ENCODE measurements at places on chromosomes 7 and 10.
A peak's percentile ranks its signal among the peaks of the same experiment; 100 is the strongest.

GRCh38 chr7:22675917-22676343, 51.1 kb upstream of the IL6 start:
- DNase-seq: peak; percentile 81

GRCh38 chr7:87784424-87784823, 91.7 kb downstream of the SLC25A40 start:
- DNase-seq: no peak

- no peak for DNase-seq
These were observed 230.5 kb downstream of the FANK1 start for GRCh38 chr10:126126866-126127265.

DNA sequence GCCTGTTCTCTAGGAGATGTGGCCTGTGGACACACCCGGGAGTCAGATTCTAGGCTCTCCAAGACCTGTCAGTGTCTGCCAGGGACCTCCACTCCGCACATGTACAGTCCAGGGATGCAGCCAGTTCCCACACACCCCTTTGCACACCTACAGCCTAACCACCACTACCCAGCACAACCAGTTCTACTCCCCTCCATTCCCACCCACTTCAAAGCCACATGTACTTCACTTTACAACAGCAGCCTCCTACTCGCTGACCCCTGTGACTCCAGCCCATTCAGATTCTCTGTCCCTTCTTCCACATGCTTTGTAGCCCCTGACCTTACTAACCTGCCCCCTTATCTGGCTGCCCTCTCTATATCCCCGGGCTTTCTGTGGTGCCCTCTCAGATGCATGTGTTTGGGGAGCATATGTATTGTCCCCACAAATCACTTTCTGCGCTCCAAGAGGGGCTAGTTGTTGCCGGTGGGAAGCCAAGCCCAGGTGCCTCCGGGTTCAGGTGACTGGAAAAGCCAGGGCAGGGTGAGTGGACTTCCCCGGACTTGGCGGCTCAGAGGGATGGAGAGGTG, 7.2 kb downstream of the LBX1 start:
- DNase-seq: no peak

- no peak for DNase-seq
These were observed 242.1 kb upstream of the SP4 start for GRCh38 chr7:21185653-21186265.

DNA sequence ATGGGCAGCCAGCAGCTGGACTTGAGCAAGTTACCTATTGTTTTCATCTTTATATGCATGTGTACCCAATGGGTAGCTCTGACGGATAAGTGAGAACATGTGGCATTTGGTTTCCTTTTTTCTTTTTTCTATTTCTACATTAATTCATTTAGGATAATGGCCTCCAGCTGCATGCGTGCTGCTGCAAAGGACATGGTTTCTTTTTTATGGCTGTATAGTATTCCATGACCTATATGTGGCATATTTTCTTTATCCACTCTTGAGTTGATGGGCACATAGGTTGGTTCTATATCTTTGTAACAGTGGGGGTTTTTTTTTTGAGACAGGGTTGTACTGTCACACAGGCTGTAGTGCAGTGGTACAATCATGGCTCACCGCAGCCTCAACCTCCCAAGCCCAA, 37.4 kb downstream of the ASZ1 start:
- DNase-seq: no peak

DNA sequence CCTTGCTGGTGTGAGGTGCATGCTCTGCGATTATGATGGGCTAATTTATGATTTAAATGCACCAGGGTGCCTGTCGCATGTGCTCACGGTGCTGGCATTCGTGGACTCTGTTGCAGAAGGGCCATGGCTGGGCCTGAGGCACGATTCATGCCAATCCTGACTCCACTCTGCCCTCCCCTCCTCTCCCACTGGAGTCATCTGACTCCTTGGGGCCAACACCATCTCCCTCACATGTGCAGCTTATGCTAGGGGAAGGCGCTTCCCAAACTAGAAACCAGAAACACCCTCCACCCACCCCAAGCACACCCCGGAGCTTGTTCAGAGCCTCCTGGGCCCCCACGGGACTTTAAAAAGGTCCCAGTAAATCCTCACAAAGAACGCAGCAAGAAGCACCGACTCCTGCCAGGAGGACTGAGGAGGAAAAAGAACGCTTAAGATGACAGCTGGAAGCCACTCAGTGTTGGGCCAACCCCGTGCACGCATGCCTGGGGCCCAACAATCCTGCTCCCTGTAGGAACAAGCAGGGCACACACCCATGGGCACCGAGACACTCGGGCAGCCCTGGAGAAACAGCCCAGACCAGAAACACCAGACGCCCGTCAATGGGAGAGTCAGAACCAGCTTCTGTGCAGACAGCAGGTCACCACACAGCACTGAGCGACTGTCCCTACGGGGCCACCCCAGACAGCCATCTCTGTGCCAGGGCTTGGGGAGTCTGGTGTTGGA, 14.1 kb downstream of the BRI3 start:
- DNase-seq: no peak

DNA sequence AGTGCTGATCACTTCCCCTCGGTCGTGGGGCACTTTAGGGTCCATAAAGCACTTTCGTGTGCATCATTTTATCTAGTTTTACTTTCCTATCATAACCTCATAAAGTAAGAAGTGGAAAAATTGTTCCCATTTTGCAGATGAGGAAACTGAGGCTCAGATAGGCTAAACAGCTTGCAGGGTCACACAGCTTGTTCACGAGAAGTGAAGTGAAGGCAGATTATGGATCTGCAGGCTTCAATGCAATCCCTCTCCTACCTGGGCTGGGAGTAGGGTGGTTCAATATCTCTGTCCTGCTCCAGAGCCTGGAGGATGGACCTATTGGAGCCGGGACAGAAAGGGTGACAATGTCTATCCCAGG, 10.8 kb upstream of the ZNF467 start:
- DNase-seq: no peak

- DNase-seq: no peak
These were observed 47.8 kb upstream of the TMEM243 start for GRCh38 chr7:87267239-87267900.

GRCh38 chr10:44366941-44367630, 17.8 kb downstream of the CXCL12 start:
- DNase-seq: no peak

- DNase-seq: peak; percentile 86
These were observed 48.8 kb upstream of the CARD11 start for GRCh38 chr7:3092468-3092867.
